ENCODE measurements at places on chromosomes 11 and 22. TPM values are rescaled to one million over a fixed set of nuclear protein-coding genes. Genes with fewer than 3 reads are reported as not detected.

GRCh38 chr11:2592559-2593392, 107.0 kb downstream of the KCNQ1OT1 start:
- peaks cover 10% of the 10 kb centered on the region for H3K27me3 ChIP-seq
- no peak for DNase-seq
- no peak overlapping the region for H3K4me3 ChIP-seq
- no peaks in the 10 kb centered on the region for H3K4me1 ChIP-seq

The APOA1 gene
- total RNA-seq: 626 TPM

The P2RY6 gene
- total RNA-seq: 14.8 TPM

DNA sequence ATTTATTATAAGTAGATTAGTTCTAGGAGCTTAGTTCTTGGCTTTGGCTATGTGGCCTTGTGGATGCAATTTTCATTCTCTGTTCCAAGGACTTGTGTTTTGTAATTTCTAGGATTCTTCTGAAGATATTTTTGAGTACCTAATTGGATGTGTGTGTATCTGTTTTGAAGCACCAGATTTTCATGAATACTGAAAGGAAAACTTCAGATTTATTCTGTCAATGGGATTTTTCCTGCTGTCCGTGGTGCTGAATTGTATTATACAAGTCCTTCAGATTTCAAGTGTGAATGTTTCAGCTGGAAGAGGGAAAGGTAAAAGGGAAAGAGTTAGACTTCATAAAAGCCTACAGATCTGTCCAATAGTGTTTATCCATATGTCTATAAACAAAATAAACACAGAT, 18.2 kb upstream of the SYN3 start:
- DNase-seq: no peak
- H3K27me3 ChIP-seq: peaks cover 44% of the 10 kb centered on the region
- no peaks in the 10 kb centered on the region for H3K36me3 ChIP-seq

DNA sequence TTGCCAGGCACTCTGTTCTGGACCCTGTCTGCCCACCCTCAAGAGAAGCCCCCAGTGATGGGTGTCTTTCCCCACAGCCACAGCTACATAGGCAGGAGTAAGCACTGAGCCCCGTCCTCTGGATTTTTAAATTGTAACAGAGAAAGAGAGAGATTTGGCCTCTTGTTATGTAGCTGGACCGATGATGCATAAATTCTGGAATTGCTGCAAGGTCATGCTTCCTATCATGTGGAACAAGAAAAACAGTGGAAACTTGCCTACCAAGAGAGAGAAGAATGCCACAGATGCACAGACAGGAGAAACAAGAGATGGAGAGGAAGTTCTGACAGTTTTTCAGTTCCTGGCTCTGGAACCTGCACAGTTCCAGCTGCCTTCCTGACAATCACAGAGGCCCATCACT, 150.2 kb downstream of the ETS1 start:
- no peaks in the 10 kb centered on the region for H3K27me3 ChIP-seq
- H3K27ac ChIP-seq: no peak overlapping the region
- no peaks in the 10 kb centered on the region for H3K36me3 ChIP-seq

GRCh38 chr11:12218909-12219308, 108.5 kb downstream of the MICAL2 start:
- H3K4me3 ChIP-seq: no peak overlapping the region
- H3K36me3 ChIP-seq: peaks cover 3% of the 10 kb centered on the region
- H3K4me1 ChIP-seq: peaks cover 46% of the 10 kb centered on the region
- DNase-seq: no peak
- peak overlapping the region; percentile 55 for H3K27ac ChIP-seq
- H3K27me3 ChIP-seq: no peaks in the 10 kb centered on the region

DNA sequence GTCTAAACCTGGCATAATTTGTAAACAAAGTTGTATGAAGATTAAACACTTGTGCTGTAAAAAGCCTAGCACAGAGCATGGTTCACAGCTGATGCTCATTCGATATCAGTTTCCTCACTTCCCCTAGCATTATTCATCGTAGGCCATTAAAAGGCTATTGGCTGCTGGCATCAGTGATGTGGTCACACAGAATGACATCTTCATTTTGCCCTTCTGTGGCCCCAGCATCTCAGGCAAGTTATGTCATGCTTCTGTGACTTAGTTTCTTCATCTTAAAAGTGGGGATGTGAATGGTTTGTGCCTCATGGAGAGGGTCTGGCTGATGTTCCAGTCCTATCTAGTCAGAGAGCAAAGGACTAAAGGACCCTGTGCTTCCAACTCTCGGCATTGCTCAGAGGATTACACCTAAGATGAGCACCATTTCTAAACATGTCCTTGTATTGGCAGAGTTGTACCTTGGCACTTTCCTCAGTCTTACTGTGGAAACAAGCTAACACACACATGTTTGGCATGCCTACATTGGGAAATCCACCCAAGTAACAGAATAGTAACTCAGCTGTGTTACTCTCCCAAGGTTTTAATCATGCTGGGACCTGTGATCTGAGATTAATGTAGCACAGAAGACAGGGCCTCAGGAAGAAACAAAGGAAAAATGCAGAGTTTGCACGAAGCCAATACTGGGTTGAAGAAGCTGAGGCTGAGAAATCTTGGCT, 83.5 kb upstream of the OR9Q1 start:
- no peak for DNase-seq
- H3K4me3 ChIP-seq: no peak overlapping the region
- H3K4me1 ChIP-seq: no peaks in the 10 kb centered on the region
- H3K36me3 ChIP-seq: no peaks in the 10 kb centered on the region
- no peak overlapping the region for H3K27ac ChIP-seq
- H3K27me3 ChIP-seq: no peaks in the 10 kb centered on the region

DNA sequence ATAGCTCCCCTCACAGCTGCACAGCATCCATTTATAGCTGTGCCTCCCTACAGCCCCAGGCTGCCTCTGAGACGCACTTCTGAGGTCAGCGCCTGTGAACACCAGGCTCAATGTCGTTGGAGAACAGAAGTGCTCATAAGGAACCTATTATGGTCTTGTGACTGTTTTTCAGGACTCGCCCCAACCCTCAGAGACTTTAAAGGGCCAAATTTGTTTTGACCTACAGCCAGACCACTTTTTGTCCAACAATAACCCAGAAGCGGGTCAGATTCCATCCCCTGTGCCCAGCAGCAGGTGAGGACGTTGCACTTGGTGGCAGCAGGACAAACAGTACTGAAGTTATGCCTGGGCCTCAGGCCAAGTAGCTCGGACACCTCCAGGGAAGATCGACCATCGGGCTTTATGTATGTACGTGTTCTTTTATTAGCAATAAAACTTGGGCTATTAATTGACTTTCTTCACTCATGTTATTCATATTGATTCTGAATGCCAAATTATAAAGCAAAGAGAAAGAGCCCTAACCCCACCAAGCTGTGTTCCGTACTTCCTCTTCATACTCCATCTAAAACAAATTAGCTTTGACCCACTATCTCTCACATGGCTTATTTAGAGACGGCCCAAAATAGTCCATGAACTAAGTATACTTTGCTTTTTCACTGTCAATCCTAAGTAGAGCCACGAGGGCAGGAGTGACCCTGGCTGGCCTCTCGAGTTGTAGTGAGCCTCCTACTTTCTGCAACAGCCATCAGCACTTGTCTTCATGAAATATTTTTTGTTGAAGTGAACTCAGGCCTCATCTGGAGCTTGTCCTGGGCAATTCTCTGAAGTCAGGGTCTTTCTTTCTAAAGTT, 92.3 kb upstream of the PAX6 start:
- peaks cover 3% of the 10 kb centered on the region for H3K27me3 ChIP-seq
- no peak overlapping the region for H3K27ac ChIP-seq
- no peak for DNase-seq
- H3K4me3 ChIP-seq: no peak overlapping the region
- no peaks in the 10 kb centered on the region for H3K36me3 ChIP-seq

- H3K27me3 ChIP-seq: no peaks in the 10 kb centered on the region
- peaks cover 16% of the 10 kb centered on the region for H3K4me1 ChIP-seq
- no peak for DNase-seq
- H3K27ac ChIP-seq: peak within 1 kb of the TSS; percentile 59
- peaks cover 8% of the 10 kb centered on the region for H3K36me3 ChIP-seq
- peak within 1 kb of the TSS; percentile 91 for H3K4me3 ChIP-seq
These were observed at the start of gene RPS6KA4 for GRCh38 chr11:64358907-64359711. RPS6KA4 (plus strand) TSS chr11:64359162; CDS start chr11:64359236, 74 bp downstream.

GRCh38 chr22:24128021-24128420, 53.3 kb upstream of the SUSD2 start:
- H3K36me3 ChIP-seq: peaks cover under 1% of the 10 kb centered on the region
- no peak overlapping the region for H3K27ac ChIP-seq
- DNase-seq: no peak

GRCh38 chr22:37701141-37701786, 4.4 kb downstream of the TRIOBP start:
- no peaks in the 10 kb centered on the region for H3K27me3 ChIP-seq
- H3K4me1 ChIP-seq: peaks cover 11% of the 10 kb centered on the region
- no peak overlapping the region for H3K27ac ChIP-seq
- H3K36me3 ChIP-seq: no peaks in the 10 kb centered on the region

The OR51B4 gene
- total RNA-seq: not detected

DNA sequence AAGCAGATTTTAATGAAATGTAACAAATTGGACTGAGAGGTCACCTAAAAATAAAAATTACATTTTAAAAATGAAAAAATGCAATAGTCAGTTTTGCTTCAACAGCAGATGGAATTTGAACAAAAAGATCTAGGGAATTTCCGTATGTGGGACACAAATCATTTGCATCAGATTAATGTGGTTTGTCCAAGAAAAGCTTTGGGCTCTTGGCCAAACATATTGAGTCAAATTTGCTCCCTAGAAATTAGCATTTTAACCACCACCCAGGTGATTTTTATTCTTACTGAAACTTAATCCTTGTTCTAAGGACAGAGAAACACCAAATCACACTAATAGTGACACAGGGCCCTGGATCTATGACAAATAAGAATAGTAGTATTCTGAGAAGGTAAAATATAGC, 1477.8 kb downstream of the FAM181B start:
- H3K4me3 ChIP-seq: no peak overlapping the region
- no peaks in the 10 kb centered on the region for H3K36me3 ChIP-seq
- DNase-seq: no peak
- H3K27ac ChIP-seq: no peak overlapping the region
- peaks cover 13% of the 10 kb centered on the region for H3K27me3 ChIP-seq
- no peaks in the 10 kb centered on the region for H3K4me1 ChIP-seq

GRCh38 chr11:65187146-65187675, 5.5 kb downstream of the CAPN1 start:
- peaks cover 28% of the 10 kb centered on the region for H3K36me3 ChIP-seq
- H3K27me3 ChIP-seq: no peaks in the 10 kb centered on the region
- H3K4me1 ChIP-seq: peaks cover 10% of the 10 kb centered on the region

GRCh38 chr11:71574418-71574817, 8.3 kb downstream of the KRTAP5-11 start:
- no peak overlapping the region for H3K27ac ChIP-seq
- H3K4me1 ChIP-seq: peaks cover 4% of the 10 kb centered on the region
- H3K27me3 ChIP-seq: peaks cover 4% of the 10 kb centered on the region
- no peak overlapping the region for H3K4me3 ChIP-seq

The C11orf97 gene
- not detected for total RNA-seq

The TMEM25 gene
- 35.8 TPM for total RNA-seq

DNA sequence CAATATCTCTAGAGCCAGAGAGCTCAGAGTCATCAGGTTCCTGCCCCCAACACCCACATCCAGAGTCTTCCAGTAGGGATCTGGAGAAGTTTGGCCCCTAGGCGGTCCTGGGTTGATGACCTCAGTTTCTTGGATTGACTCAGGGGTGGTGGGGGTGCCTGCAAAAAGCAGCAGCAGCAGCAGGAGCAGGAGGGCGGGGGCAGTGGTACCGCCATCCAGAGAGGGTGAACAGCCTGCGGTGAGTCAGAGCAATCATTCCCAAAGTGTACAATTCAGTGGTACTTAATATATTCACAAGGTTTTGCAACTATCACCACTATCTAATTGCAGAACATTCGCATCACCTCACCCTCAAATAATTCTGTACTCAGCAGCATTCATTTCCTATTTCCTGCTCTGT, 9.9 kb upstream of the SEC14L3 start:
- no peaks in the 10 kb centered on the region for H3K4me1 ChIP-seq
- no peak for DNase-seq
- no peak overlapping the region for H3K27ac ChIP-seq
- H3K36me3 ChIP-seq: no peaks in the 10 kb centered on the region

- H3K27ac ChIP-seq: no peak overlapping the region
- no peak overlapping the region for H3K4me3 ChIP-seq
- H3K4me1 ChIP-seq: peaks cover 8% of the 10 kb centered on the region
These were observed 37.5 kb upstream of the GAL start for GRCh38 chr11:68646832-68647231.

GRCh38 chr11:105862736-105863367, 159.2 kb downstream of the MSANTD4 start:
- H3K36me3 ChIP-seq: no peaks in the 10 kb centered on the region
- DNase-seq: no peak
- peaks cover 3% of the 10 kb centered on the region for H3K27me3 ChIP-seq
- no peak overlapping the region for H3K27ac ChIP-seq
- no peak overlapping the region for H3K4me3 ChIP-seq
- peaks cover 5% of the 10 kb centered on the region for H3K4me1 ChIP-seq

DNA sequence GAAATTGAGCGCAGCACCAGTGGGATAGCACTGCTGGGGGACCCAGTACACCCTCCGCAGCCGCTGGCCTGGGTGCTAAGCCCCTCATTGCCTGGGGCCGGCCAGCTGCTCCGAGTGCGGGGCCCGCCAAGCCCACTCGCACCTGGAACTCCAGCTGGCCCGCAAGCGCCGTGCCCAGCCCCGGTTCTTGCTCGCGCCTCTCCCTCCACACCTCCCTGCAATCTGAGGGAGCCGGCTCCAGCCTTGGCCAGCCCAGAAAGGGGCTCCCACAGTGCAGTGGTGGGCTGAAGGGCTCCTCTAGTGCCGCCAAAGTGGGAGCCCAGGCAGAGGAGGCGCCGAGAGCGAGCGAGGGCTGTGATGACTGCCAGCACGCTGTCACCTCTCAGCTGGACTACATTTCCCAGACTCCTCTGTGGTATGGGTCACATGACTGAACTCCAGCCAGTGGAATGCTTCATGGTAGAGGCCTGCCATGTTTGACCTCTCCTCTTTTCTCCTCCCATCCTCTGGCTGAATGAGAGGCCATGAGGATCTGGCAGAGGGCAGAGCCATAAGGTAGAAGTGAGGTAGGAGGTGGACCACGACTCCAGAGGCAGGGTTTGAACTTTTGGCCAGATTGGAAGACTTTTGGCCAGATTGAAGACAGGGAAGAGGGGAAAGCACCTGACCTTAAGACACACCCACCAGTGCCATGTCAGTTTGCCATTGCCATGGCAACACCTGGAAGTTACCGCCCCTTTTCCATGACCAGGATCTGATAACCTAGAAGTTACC, 6.2 kb downstream of the MRGPRD start:
- no peak for DNase-seq
- no peak overlapping the region for H3K27ac ChIP-seq
- H3K27me3 ChIP-seq: no peaks in the 10 kb centered on the region
- peaks cover 27% of the 10 kb centered on the region for H3K4me1 ChIP-seq
- no peak overlapping the region for H3K4me3 ChIP-seq

GRCh38 chr22:19035474-19036228, 86.6 kb downstream of the DGCR2 start:
- peak; percentile 68 for DNase-seq
- no peaks in the 10 kb centered on the region for H3K4me1 ChIP-seq
- H3K36me3 ChIP-seq: no peaks in the 10 kb centered on the region

Measured in type B pancreatic cell (in vitro differentiated cells).